8988T (cell line): ENCODE measurements at places on chromosomes 6 and 20.

GRCh38 chr20:10591946-10592521, 81.8 kb downstream of the JAG1 start:
- no peak for DNase-seq

DNA sequence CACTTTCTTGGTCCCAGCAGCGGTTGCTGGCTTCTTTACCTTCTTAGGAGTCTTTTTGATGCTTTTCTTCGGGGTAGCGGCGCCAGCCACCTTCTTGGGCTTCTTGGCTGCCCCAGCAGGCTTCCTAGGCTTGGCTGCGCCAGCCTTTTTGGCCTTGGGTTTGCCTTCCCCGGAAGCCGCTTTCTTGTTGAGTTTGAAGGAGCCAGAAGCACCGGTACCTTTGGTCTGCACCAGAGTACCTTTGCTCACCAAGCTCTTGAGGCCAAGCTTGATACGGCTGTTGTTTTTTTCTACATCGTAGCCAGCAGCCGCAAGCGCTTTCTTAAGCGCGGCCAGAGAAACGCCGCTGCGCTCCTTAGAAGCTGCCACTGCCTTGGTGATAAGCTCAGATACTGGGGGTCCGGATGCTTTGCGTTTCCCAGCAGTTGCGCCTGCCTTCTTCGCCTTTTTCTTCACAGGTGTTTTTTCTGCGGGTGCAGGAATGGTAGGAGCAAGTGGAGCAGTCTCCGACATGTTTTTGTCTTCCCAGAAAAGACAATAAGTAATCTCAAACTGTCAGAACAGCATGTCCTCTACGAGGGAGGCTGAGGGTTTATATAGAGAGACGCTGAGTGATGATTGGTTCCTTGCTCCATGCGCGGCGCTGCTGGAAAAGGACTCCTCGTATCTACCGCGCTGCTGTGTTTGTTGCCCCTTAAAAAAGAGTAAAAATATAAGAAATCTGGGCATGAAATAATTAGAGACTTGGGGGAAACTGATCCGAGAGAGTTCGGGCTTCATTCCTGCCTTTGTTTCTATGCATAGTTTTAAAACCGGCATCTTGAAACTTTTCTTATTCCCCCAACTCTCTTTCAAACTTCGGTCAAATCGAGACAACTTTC, 130.3 kb upstream of the BTN3A2 start:
- peak; percentile 51 for DNase-seq

DNA sequence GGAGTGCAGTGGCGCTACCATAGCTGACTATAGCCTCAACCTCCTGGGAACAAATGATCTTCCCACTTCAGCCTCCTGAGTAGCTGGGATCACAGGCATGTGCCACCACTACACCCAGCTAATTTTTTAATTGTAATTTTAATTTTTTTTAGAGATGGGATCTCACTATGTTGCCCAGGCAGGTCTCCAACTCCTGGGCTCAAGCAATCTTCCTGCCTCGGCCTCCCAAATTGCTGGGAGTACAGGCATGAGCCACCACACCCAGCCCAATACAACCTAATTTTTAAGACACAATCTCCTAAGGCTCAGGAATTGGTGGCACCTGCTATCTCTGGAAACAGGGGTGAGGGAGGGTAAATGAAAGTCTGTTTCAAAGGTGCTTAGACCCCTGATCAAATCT, 5.8 kb downstream of the ZBTB24 start:
- no peak for DNase-seq

DNA sequence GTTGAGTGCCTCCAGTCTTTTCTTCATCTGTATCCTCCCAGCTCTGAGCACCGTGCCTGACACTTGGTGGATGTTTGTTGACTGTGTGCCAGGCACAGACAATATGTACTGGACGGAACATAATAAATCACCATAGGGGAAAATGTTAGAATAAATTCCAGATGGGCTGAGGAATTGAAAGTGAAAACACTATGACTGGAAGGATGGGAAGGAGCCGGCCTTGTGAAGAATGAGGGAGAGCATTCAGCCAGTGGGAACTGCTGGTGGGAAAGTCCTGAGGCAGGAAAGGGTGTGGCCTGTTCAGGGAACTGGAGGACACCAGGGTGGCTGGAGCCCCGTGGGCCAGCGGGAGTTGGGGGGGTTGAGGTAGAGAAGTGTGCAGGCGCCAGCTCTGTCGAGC, 75.4 kb downstream of the MTHFD1L start:
- DNase-seq = no peak

DNA sequence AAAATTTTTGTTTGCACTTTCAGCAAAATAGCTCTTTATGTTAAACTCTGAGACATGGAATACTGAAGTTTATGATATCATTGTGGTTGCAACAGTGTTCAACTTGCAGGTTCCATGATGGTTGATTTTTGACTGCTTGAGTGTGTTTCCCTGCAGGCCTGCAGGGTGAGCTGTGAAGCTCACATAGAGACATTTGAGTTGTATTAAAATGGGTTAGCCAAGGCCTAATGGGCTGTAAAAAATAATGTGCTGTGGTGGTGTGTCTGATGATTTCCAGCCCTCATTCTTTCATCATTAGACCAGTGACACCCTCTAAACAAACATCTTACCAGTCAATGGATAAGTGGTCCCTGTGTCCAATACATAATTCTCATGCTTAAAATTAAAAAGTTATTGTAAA, 321.4 kb downstream of the FARS2 start:
- no peak for DNase-seq

- no peak for DNase-seq
These were observed 64.8 kb downstream of the VIP start for GRCh38 chr6:152815230-152815872.
